ENCODE measurements at places on chromosomes 3 and 15.

- DNase-seq: no peak
Observed at GRCh38 chr3:32835961-32836360, 18.2 kb downstream of the TRIM71 start.

DNA sequence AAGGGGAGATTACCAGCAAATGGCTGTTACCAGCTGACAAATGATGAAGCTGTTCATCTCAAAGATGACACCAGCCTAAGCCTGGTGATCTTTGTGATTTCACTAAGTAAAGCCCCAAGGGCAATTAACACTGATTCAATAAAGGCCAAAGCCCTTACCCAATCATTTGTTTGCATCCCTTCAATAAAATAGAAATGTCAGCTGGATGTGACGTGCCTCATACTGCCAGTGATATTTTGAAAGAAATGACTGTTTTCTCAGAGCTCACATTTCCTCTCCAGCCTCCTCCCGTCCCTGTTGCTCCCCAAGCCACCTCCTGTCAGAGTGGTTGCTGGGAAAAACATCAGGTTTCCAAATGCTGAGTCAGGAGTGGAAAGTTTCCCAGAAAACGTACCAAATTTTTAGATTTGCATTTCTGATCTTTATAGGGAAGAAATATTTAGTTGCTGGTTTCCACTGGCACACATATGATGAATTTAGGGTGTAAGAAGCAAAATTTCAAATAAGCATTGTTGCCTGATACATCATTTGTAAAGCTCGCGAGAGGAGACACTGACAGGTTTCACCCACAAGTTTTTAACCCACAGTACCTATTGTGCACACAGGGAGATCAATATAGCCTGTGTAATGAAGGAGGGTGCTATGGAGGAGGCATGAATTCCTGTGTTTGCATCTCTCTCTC, 21.0 kb downstream of the C2CD4A start:
- DNase-seq: no peak

DNA sequence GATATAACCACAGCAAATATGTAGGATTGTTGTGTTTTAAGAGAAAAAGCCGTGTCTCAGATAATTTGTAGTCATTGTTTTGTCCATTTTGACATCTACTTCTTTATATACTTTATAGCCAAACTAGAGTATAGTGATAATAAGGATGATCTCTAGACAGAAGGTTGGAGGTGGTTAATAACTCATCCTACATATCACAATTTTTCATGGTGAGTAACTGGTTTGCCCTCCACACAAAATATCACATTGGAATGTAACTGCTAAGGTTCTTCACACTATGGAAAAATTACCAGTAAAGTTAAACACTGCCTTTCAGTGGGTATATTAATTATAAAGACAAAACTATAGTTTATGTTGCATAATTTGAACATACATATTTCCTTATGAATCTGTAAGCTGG, 380.7 kb downstream of the LPP start:
- DNase-seq: no peak

GRCh38 chr15:66613743-66614142, 47.9 kb upstream of the LCTL start:
- no peak for DNase-seq

DNA sequence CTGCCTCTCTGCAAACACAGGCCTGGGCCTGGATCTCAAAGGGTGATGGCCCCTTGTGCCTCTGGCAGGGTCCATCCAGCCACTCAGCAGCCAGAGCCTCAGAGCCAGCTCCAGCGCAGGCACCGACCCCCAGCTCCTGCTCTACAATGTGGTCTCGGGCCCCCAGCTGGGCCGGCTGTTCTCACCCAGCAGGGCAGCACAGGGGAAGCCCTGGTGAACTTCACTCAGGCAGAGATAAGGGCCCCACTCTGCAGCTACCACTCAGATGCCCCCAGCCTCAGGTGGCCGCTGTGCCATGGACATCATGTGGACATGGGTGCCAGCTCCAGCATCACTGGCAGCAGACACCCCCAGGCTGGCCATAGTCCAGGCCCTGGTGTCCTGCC, 173.1 kb downstream of the TBC1D2B start:
- DNase-seq: no peak

DNA sequence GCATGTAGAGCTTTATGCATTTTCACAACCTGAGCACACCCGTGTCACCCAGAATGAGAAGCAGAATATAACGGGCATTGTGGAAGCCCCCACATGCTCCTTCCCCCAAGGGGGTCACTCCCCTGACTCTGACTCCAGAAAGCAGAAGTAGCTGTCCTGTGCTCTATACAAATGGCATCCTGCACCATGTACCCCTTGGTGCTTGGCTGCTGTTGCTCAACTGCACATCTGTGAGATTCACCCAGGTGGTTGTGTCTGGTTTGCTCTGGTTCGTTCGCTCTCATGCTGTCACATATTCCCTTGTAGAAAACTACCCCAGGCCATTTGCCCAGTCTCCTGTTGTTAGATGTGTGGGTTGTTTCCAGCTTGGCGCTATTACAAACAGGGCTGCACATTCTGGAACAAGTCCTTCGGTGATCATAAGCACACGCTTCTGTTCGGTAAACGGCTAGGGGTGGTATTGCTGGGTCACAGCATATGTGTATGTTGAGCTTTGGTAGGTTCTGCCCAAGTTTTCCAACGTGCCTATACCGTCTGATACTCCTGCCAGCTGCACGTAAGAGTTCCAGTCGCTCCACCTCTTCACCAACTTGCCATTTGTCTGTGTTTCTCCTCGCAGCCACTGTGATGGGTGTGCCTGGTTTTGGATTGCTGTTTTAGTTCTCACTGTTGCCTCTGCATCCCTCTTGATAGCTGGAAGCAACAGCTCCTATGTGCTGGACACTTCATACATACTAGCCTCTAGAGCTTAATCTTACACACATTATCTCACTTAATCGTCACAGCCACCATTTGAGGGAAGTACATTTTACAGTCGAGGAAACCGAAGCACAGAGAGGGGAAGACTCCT, 65.4 kb upstream of the SLC6A6 start:
- no peak for DNase-seq

GRCh38 chr3:58897646-58898045, 152.2 kb downstream of the CFAP20DC start:
- DNase-seq: no peak

GRCh38 chr15:80803580-80804525, 24.7 kb downstream of the CEMIP start:
- DNase-seq: no peak

Data from WERI-Rb-1 (cell line).